ENCODE measurements at places on chromosomes 12 and 14.
A peak's percentile ranks its signal among the peaks of the same experiment; 100 is the strongest.

DNA sequence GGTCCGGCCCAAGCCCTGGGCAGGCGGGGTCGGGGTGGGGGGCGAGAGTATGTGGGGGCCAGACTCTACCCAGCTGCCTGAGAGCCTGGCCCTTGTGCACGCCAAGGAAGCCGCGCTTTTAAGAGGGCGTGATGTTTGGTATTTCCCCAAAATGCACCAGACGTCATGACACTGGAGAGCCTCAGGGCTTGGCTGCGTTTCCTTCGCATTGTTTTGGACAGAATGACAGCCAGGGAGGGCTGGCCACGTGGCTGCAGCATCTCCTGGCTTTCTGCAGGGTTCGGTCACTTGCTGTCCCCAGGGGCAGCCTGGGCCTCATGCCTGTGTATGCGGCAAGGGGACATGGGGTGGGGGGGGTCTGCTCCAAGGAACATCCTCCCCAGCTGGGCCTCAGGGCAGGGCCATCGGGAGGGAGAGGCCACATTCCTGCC is 16.1 kb upstream of the NUDT14 start:
- no peak for DNase-seq

DNA sequence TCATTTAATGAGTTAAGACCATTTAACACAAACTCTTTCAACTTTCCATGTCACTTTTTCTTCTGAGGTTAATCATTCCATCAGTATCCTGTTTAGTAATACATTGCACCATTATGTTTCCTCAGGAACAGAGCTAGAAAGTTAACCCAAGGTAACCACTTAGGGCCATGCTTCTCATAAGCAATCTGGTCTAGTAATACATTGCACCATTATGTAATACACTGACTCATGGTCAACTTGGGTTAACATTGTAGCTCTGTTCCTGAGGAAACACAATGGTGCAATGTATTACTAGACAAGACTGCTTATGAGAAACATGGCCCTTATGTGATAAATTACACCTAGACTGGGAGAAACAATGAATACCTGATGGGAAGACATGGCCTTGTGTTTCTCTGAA is 21.7 kb downstream of the ERH start:
- DNase-seq, result peak; percentile 44

GRCh38 chr12:100755186-100755585 is 39.4 kb upstream of the ANO4 start:
- peak; percentile 40 for DNase-seq

DNA sequence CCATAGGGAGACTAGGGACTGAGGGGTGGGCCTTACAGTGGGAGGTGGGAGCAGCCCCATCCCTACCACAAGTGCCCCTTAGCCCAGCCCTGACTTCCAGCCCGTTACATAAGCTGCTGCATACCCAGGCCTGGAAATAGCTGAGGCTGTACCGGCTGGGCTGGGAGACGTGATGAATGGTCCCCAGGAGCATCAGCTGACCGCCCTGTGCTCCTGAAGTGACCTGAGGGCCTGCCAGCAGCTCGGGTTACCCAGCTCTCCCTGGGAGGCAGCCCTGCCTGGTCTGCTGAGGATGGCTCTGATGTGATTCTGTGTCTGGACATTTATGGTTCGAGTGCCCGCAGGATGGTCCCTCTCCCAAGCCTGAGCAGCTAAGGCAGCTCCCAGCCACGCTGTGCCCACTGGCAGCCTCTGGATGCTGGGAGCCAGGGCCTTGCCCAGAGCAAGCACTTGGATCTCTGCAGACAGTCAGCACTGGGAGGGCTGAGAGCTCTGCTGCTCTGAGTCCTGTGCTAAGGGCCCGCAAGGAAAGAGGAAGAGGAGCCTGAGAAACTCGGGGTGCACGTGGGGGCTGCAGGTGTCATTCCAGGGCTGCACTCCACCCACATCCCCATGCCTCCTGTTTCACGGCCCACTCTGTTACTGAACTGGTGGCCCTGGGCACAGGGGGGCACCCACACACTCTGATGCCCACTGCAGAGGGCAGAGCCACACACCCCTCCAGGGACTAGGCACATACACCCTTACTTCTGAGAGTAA is 20.5 kb downstream of the TAMALIN start:
- no peak for DNase-seq

DNA sequence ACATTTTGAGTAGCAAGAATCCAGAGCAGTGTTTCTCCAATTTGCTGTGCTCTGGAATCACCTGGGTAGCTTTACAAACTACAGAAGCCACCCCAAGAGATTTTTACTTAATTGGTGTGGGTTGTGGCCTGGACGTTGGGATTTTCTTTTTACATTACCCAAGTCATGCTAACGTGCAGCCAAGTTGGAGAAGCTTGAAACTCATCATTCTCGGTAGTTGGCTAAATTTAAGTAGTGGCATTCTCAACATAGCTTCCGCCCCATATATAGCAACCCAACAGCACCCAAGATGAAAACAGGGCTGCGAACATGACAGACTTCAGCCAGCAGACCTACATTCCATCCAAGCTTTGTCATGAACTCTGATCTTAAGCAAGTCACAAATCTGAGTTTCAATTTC is 25.0 kb downstream of the DAD1 start:
- no peak for DNase-seq
